ENCODE measurements at places on chromosomes 3 and 15. TPM values are rescaled to one million over a fixed set of nuclear protein-coding genes. Genes with fewer than 3 reads are reported as not detected.

CIDEC gene
- not detected for total RNA-seq

RASGRP1 gene
- 102 TPM for total RNA-seq

DNA sequence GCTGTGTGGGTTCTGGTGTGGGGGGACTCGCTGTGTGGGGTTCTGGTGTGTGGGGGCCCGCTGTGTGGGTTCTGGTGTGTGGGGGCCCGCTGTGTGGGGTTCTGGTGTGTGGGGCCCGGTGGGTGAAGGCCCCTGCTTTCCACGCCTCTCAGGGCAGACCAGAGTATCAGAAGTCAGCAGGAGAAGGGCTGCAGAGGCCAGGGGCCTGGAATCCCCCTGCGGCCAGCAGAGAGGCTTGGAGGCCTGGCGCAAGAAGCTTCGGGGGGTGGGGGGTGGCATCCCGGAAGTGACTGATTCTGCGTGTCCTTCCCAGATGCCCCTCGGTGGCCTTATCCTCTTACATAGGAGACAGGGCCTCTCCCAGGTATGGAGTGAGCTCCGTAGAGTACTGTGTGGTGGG lies 37.4 kb downstream of the TNK2 start:
- peaks cover 3% of the 10 kb centered on the region for H3K36me3 ChIP-seq
- no peak overlapping the region for H3K27ac ChIP-seq
- H3K4me1 ChIP-seq = no peaks in the 10 kb centered on the region
- no peak overlapping the region for H3K4me3 ChIP-seq
- no peak for DNase-seq

GRCh38 chr15:35436422-35436821 lies 109.5 kb downstream of the DPH6 start:
- DNase-seq = no peak
- H3K27me3 ChIP-seq = no peaks in the 10 kb centered on the region
- H3K36me3 ChIP-seq = peaks cover 16% of the 10 kb centered on the region
- no peak overlapping the region for H3K4me3 ChIP-seq
- peaks cover 3% of the 10 kb centered on the region for H3K4me1 ChIP-seq
- no peak overlapping the region for H3K27ac ChIP-seq

DNA sequence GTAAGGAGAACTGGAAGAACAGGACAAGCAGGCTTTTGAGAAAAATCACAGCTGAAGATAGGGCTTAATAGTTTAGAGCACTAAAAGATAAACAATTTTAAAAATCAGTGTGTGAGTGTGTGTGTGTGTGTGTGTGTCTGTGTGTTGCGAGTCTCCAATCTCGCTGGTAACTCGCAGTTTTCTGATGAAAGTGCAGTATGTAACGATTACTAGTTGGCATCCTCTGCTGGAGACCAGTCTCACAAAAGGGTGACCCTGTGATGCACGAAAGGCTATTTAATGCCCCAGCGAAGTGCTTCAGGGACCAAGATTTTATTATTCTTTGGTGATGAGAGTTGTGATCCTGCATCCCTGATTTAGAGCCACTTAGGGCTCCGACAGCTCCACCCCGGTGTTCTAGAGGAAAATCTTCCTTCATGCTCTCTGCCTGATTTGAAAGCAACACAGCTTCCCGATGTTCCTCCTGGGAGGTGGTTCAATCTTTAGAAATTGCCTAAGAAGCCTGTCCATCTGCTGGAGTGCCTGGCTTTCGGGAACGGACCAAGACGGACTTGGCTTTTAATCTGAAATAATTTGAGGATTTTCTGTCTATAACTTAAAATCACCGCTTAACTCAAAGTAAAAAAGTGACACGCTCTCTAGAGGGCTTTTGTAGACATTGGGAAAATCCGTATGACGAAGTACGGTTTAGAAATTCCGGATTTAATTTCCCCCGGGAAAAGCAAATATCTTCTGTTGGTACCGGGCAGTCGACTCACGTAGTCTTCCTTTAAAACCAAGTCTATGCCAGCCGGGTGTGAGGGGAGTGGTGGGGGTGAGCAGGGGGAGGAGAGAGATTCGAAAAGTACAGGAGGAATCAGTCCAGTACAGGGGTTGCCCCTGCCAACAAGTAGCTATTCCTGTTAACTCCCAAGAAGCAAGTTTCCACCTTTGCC lies 1.1 kb upstream of the ALCAM start:
- peaks cover 29% of the 10 kb centered on the region for H3K27me3 ChIP-seq
- no peaks in the 10 kb centered on the region for H3K36me3 ChIP-seq
- peak; percentile 5 for DNase-seq
- peak overlapping the region; percentile 94 for H3K4me3 ChIP-seq
- no peak overlapping the region for H3K27ac ChIP-seq
- H3K4me1 ChIP-seq = peaks cover 42% of the 10 kb centered on the region

- no peak for DNase-seq
- H3K4me3 ChIP-seq = no peak overlapping the region
- peaks cover 6% of the 10 kb centered on the region for H3K4me1 ChIP-seq
- H3K27ac ChIP-seq = no peak overlapping the region
- H3K27me3 ChIP-seq = no peaks in the 10 kb centered on the region
- no peaks in the 10 kb centered on the region for H3K36me3 ChIP-seq
Measured at GRCh38 chr3:49465270-49466034, 4.6 kb upstream of the DAG1 start.
